Stimulated activated CD4-positive, alpha-beta T cell treated with anti-CD3 and anti-CD28 coated beads, TNF-alpha, amount 100 ng/mL, for 48 hours (primary cell): ENCODE measurements at places on chromosomes 5 and 9.

DNA sequence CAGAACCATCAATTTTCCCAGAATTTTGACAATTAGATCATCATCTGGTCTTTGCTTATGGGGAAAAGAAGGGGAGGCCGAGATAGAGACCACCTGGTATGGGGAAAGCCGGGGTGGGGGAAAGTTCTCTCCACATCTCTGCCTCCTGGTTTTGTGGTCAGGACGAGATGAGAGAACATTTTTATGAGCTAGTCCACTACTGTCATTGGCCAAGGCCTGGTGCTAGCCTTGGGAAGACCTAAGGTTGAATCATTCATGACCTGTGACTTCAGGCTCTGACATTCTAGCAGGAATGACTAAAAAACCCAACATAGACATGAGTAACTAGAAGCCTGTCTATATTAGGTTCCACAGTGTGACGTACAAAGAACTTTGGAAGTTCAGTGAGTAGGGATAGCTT is 135.2 kb downstream of the PTTG1 start:
- no peak for DNase-seq

- DNase-seq, result no peak
These were observed 199.9 kb downstream of the AOPEP start for GRCh38 chr9:94926431-94926800.

GRCh38 chr9:88006511-88007290 is 32.4 kb upstream of the CDK20 start:
- no peak for DNase-seq

DNA sequence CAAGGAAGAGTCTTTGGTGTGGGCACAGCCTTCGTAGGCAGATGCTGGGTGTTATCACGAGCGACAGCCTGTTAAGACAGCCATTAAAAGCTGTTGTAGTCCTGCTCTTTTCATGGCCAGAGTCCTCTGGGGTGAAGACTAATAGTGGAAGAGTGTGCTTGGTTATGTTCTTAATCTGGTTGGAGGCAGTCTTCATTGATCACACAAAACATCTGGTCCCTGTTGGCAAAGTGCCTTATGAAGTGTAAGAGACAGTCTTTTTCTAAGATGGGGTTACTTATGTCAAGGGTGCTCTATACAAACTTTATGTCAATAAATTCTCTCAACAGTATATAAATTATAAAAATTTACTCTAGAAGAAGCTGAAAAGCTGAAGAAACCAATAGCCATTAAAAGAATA is 280.4 kb downstream of the CAAP1 start:
- DNase-seq, result no peak

DNA sequence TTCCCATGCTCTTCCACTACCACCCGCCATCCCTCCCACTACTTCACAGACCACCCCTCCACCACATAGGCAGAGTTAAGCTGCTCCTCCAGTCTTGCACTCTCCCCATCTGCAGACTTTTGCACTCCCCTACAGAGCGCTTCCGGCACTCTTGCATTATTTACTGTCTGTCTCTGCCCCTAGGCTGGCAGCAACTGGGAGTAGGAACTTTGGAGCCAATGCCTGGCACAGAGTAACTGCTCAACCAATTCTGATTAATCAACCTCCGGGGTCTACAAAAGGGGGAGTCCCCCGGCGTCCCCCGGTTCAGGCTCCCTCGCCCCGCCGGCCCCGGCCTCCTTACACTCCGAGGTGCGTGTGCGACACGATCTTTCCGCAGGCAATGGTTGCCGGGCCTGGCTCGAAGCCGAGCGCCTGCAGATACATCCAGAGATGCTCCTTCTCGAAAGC is 498 bp downstream of the HAUS6 start:
- no peak for DNase-seq

- no peak for DNase-seq
These were observed 10.7 kb upstream of the NTNG2 start for GRCh38 chr9:132151118-132151517.

DNA sequence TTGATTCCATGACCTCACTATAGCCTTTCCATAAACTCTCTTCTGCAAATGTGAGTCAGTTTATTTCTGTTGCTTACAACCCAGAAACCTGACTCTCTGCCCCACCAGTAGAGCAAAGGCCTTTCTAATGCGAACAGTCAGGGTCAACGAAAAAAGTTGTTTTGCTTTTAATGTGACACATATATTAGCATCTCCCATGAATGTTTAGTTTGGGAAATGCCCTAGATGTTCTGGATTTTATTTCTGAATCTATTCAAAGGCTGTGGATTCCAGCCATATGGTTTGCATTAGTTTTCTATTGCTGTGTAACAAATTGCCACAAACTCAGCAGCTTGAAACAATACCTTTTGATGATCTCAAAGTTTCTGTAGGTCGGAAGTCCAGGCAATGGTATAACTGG is 193.5 kb downstream of the GNA14 start:
- no peak for DNase-seq

DNA sequence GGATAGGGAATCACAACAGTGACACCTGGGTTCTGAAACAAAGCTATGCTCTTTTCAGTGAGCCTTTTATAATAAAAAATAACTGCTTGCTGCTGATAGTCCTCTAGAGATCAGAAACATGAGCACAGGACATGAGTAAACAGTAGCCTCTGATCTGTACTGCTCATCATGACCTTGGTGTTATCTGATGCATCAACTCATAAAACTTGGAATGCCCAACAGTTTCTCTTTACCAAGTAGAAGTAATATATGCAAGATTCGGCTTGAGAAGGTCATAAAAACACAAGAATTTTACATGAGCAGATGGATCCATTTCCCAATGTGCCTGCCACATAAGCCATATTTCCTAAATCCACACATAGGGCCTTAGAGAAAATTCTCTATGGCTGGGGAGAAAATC is 318.3 kb upstream of the GRAMD2B start:
- DNase-seq, result no peak

DNA sequence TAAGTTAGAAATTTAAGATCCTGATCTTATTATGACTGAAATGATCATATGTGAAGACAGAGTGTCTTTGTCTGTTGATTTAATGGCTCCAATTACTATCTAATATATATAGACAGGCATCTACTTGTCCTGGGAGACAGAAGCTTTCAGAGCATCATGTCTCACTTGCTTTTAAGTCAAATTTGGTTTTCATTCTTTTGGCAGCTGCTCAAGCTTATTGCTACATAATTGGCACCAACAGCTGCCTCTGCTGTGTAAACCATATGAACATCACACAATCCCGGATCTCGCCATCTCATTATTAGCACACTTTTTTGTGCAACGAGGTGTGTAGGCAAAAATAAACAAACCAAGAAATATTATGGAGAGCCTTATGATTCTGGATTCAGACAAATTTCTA is 1717.9 kb downstream of the EFNA5 start:
- no peak for DNase-seq

DNA sequence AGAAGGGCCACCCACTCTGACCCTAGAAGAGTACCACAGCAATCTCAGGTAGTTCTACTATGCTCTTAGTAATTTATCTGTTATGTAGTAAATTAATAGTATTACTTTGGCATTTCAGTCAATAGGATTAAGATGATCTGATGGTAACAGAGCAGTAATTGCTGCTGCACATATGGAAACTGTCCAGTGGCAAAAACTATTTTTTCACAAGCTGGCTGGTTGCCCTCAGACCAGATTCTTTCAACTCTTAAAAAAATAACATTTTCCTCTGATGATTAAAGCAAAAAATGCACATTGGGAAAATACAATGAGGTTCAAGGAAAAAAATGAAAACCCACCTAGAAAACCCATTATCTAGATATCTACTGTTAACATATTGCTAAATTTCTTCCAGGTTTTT is 19.7 kb downstream of the GLRA1 start:
- DNase-seq, result no peak

- DNase-seq, result no peak
These were observed 73.7 kb downstream of the RCL1 start for GRCh38 chr9:4866239-4866969.

DNA sequence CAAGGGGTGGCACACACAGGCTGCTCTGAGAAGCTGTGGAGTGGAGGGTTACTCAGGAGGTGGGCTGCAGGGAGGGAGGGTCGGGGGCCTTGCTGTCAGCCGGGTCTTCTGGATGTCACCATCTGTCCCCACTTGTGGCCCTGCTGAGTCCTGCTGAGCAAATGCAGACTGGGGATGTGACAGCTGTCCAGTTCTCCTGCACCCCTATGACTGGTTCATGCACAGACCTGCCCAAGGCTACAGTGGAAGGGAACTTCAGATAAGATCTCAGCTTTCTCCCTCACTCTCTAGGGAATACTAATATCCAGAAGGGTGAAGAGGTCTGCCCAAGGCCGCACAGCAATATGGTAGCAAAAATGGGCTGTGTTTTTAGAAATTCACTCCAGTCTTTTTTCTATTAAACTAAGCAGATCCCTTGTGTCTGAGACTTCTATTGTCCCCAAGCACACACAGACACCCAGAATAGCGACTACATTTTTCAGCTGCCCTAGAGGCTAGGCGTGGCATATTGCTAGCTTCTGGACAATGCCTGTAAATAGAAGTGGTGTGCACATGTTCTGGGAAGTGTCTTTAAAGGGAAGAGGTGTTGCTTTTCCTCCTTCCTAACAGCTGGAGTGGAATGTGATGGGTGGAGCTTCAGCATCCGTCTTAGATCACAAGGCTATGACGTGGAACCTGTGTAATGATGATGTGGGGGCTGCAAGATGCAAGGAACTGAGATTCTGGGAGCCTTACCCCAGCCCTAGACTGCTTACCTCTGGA is 51.1 kb upstream of the TBC1D2 start:
- no peak for DNase-seq

DNA sequence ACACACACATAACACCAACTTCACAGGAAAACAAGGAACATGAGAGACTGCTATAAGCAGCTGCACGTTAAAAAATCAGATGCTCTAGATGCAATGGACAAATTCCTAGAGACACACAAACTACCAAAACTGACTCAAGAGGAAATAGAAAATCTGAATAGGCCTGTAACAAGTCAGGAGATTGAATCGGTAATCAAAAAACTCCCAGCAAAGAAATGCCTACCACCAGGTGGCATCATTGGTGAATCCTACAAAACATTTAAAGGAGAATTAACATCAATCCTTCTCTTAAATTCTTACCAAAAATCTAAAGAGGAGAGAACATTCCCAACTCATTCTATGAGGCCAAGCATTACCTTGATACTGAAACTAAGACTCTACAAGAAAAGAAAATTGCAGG is 54.9 kb downstream of the NDST1 start:
- peak; percentile 29 for DNase-seq

GRCh38 chr9:37026931-37027581 is 7.0 kb downstream of the PAX5 start:
- DNase-seq, result no peak

GRCh38 chr5:111680737-111681413 is 76.1 kb downstream of the NREP start:
- no peak for DNase-seq

DNA sequence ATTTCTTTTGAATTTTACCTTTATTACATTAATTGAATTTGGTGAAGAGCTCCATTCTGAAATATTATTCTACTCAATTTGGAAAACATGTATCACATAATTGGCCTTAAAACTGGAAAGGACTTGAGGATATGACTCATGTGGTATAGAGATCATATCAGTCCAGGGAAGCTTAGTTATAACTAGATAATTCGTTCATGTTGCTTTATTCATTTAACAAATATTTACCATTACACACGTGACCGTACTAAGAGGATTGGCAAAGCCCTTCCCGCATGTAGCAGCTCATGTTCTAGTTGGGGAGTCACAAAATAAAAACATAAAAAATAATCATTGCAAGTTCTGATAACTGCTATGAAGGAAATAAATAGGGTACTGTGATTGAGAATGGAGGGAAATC is 1816.5 kb downstream of the MAT2B start:
- DNase-seq, result no peak

DNA sequence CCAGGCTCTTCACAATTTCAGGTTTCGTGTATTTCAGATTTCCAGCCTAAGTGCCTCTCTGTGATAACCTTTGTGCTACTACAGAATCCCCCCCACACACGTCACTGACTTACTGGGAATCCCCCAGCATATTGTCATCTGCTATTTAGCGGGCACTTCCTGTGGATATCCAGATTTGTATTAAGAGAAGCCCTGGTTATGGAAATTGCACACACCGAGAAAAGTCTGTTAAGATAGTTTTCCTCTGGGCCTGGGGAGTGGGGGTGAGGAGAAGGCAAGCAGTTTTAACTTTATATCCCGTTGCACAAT is 269.9 kb downstream of the MED10 start:
- DNase-seq, result no peak

GRCh38 chr5:10936081-10936855 is 175.2 kb upstream of the DAP start:
- no peak for DNase-seq

DNA sequence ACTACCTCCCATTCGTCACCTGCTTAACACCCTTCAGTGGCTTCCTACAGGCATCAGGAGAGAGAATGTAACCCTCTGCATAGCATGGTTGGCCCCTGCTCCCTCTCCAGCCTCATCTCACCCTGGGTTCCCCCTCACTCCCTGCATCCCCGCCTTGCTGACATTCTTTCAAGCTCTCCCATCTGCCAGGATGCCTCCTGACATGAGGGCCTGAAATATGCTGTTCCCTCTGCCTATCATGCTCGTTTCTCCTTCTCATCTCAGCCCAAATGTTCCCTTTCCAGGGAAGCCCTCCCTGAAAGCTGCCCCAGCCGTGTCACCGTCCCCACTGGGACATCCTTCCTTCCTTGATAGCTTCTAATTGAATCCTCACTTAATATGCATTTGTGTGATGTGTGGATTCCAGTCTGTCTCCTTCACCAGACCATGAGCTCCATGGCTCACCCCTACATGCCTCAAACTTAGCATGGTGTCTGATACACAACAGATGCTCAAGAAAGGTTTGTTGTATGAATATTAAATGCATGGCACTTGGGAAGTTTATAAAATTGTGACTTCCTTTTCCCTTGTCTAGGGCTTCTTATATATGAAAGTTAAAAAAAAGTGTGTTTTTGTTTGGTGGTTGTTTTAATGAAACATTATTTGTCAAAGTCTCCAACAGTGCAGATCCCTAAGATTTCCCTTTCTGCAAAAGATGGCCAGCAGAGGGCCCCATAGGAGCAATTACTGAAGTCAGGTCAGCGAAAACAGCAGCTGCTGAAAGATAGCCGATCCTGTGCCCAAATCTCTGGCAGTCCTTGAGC is 7.3 kb upstream of the C5orf58 start:
- DNase-seq, result peak; percentile 73

DNA sequence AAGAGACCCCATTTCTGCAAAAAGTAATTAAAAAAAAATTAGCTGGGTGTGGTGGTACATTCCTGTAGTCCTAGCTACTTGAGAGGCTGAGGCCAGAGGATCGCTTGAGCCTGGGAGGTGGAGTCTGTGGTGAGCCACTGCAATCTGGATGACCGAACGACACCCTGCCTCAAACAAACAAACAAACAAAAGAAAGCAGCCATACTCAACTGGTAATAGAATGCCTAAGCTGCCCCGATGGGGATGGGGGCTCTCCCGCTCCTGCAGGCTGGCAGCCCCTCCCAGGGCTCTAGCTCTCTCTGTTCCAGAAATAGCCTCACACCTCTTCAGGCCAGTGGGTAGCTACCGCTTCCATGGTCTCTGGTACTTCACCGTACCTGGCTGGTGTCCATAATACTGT is 241.8 kb downstream of the FANCC start:
- DNase-seq, result no peak

GRCh38 chr5:69497006-69497520 is 4.5 kb downstream of the OCLN start:
- DNase-seq, result no peak
